ENCODE measurements at places on chromosomes 4 and X. TPM values are rescaled to one million over a fixed set of nuclear protein-coding genes. Genes with fewer than 3 reads are reported as not detected.

ARHGEF6 gene
- total RNA-seq, result 11.6 TPM

TASL gene
- not detected for total RNA-seq

DMP1 gene
- total RNA-seq, result not detected

GLRB gene
- total RNA-seq, result 10.2 TPM

OSTC gene
- 257 TPM for total RNA-seq

FAM184B gene
- under 0.01 TPM for total RNA-seq

POU4F2 gene
- total RNA-seq, result not detected

NEIL3 gene
- 1.3 TPM for total RNA-seq
